ENCODE measurements at places on chromosomes 6 and 20.
A peak's percentile ranks its signal among the peaks of the same experiment; 100 is the strongest.

GRCh38 chr6:129709196-129709768 lies 695 bp downstream of the ARHGAP18 start:
- DNase-seq, result no peak

DNA sequence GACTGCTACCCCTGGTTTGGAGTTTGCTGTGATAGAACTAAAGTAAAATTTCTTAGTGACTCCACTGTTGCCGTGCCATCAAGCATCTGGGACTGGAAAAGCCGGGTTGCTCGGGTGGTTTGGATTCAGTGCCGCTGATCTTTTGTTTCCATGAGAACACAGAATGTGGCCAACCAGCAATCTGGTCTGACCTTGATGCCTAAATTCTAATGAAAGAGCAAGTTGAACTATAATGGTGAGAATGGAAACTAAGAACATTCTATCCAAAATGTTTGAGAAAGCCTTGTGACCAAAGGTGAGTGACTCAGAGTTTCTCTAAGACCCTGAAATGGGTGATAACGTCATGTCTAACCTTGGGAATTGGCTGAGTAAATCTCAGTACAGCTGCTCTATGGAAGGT lies 9.9 kb upstream of the PI16 start:
- DNase-seq, result no peak

- DNase-seq, result no peak
Observed at GRCh38 chr20:18527836-18528235, 20.1 kb downstream of the SEC23B start.

DNA sequence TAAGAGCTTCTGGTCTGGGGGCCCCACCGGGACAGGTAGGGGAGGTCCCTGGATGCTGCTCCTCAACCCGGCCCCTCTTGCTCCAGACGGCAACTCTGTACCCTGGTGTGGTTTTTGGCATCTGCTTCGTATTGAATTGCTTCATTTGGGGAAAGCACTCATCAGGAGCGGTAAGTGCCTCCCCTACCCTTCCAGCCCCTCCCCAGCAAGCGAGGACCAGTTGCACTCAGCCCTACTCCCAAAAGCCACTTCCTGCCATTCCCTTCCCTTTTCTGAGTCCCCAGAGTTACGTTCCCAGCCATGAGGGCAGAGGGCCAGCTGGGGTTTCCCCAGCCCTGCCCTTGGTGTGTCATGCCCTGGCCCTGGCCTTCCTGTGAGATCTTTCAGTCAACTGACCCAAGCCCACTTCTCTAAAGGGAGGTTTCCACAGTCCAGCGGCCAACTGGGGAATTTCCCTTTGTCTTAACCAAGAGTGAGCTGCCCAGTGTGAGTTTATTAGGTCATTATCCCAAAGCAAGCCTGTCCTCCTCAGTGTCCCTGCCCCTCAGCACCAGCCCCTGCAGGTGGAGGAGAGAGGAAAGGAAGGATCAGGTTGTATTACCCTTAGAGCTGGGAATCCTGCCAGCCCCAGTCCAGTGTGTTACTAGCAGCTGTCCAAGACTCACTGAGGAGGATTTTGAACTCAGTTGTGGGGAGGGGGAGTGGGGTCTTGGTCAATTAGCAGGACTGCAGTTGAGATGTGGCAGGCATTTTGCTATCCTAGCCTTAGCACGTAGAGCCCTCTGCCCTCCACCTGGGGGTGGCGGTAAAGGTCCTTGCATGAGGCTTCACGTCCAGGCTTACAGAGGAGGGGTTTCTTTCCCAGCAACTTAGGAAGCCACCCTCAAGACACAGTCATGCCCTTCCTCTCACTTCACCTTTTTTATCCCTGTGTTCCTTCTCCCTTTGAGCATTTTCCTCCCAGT lies 45.8 kb downstream of the TM9SF4 start:
- no peak for DNase-seq

DNA sequence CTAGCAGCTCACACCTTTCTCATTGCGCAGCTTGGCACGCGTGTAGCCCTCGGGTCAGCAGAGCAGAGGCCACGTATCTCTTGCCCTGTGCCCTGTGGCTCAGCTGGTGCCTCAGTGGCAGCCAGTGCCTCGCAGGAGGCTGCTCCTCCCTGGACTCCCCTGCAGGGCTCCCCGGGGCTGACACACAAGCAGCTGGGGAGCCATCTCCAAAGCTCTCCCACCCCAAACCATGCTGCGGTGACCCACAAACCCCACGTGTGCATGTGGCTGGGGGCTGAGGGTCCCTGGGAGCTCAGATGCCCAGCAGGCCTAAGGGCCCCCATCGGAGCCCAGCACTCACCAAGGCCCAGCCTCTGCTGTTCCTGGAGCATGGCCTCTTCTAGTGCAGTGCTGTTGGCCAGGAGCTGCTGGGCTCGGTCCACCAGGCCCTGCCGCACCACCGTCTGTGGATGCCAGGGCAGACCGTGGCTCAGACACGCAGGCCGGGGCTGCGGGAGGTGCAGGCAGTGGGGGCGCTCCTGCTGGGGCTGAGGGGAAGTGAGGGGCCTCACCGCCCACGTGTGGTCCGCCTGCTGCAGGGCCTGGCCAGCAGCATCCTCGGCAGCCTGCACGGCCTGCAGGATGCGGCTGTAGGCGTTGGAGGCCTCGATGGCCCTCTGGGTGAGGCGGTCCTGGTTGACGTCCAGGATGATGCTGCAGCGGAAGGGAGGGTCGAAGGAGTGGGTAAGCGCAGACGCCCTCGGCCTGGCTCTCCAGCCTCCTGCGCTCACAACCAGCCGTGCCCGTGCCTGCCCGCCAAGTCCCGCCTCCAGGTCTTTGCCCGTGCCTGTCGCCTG lies 13.8 kb downstream of the ADRM1 start:
- peak; percentile 41 for DNase-seq

DNA sequence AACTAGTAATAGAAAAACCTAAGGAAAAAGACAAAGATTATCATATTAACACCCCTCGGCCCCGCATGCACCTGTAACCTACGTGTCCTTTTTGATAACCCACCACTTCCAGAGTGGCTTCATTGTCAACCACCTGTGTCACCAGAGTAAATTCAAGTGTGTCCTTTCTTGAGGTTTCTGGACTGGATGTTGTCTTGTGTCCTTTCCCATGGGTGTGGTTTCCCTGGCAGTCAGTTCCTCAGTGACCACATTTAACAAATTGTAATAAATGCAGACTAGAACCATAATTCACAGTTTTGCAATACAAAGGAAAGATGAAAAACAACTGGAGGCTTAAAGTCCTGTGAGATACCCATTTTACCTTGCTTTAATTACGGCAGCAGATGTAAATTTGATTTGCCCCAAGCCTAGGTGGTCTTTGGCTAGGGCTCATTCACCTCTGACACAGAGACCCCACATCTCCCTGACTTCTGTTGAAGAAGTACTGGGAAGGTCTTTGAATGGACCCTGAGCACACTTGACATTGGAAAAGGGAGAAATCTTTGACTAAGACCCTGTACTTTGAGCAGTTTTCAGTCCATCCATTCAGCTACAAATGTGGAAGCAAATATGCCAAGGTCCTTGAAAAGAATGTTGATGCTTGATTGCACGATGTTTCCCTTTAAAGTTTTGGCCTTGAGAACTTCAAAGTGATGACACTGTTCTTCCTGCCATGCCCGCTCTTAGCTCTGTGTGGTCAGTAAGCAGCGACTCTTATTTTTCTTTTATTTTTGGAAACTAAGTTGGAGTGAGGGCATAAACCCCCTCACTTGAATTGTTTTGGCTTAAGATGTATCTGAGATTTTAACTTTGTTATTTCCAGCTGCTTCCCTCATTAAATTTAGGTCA lies 232.4 kb downstream of the UST start:
- no peak for DNase-seq
